Stimulated activated naive CD8-positive, alpha-beta T cell treated with anti-CD3 and anti-CD28 coated beads, Interleukin-15, Interleukin-2, amounts not matched to agents 100 U/mL and 50 U/mL, for 24 hours (primary cell): ENCODE measurements at places on chromosomes 3 and 15.

DNA sequence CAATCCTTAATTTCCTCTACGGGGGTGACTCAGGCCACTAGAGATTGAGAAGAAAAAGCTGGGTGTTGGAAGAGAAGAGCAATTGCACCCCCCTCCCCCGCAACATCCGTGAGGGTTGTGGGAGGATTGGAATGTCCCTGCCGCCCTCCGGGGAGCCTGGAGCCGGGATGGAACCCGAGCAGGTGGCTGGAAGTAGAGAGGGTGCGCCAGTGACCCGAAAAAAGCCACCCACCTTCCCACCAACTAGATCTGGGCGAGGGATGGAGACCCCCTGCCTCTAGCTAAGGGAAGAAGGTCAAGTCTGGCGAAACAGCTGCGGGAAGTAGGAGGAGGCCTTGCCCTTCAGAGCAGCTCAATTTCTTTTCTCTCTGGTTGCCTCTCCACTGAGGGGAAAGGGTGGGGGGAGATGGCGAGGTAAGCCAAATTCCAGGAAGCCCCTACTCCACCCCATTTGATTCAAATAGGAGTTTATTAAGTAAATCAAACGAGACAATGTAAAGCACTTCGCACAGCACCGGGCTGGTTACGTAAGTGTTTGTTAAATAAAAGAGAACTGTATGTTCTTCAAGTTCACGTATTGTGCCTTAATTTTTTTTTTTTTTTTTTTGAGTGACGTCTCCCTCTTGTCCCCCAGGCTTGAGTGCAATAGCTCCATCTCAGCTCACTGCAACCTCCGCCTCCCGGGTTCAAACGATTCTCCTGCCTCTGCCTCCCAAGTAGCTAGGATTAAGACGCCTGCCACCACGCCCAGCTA, 1.1 kb upstream of the WWTR1 start:
- no peak for DNase-seq

- no peak for DNase-seq
Measured at GRCh38 chr3:169695031-169695430, 31.5 kb upstream of the MECOM start.

- no peak for DNase-seq
Measured at GRCh38 chr3:117398141-117398899, 688.7 kb downstream of the TUSC7 start.

GRCh38 chr3:34073961-34074360, 275.5 kb downstream of the PDCD6IP start:
- DNase-seq: no peak

DNA sequence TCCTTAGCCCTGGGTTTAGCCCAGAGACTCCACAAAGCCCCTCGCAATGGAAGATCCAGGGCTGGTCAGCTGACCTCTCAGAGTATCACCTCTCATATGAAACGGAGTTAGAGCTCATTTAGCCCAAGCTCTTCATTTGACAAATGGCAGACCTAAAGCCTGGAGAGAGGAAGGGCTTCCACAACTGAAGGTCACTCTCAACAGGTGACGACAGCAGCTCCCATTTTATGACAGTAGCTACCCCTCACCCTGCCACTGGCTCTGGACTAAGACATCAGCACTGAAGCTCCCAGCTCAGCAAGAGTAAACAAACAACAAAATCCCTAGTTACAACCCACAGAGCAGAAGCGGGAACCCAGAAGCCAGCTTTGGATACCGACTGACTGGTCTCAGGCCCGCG, 33.7 kb downstream of the TLE3 start:
- DNase-seq: no peak

DNA sequence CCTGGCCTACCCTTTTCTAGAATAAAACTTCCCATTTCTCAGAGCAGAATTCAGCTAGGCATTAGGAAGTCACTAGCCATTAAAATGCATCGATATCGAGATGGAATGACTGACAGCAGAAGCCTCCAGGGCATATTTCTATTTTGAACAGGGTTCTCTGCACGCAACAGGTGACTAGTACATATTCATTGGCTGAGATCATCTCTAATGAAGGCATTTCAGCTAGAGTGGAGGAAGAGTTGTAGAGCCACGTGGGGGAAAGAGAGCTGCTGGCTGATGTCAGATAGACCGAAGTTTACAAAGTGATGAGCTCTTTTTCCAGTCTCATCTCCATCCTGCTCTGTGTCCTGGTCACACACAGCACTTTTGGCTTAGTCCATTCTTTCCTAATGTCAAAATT, 7.5 kb downstream of the TMEM40 start:
- no peak for DNase-seq

DNA sequence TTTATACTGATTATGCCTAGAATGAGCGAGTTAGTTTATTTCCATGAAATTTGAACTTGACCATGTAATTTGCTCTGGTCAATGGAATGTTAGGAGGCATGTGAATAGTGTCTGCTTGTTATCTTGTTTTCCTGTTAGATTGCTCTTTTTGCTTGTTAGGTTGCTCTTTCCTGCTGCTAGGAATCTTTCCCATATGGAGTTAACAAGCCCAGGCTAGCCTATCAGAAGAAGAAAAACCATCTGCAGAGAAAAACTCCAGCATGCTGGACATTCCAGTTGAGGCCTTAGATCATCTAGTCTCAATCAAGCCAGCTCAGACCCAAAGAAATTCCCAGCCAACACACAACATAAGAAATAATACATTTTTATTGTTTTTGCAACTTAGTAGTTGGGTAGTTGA, 470.2 kb upstream of the AGTR1 start:
- no peak for DNase-seq

- DNase-seq: no peak
Measured at GRCh38 chr15:31932576-31932975, 97.7 kb upstream of the CHRNA7 start.

- no peak for DNase-seq
Measured at GRCh38 chr3:51997172-51997571, 1.5 kb upstream of the RPL29 start.

- no peak for DNase-seq
Measured at GRCh38 chr15:43093026-43093425, 12.8 kb downstream of the UBR1 start.

- no peak for DNase-seq
Measured at GRCh38 chr3:53506110-53506762, 11.8 kb downstream of the CACNA1D start.

DNA sequence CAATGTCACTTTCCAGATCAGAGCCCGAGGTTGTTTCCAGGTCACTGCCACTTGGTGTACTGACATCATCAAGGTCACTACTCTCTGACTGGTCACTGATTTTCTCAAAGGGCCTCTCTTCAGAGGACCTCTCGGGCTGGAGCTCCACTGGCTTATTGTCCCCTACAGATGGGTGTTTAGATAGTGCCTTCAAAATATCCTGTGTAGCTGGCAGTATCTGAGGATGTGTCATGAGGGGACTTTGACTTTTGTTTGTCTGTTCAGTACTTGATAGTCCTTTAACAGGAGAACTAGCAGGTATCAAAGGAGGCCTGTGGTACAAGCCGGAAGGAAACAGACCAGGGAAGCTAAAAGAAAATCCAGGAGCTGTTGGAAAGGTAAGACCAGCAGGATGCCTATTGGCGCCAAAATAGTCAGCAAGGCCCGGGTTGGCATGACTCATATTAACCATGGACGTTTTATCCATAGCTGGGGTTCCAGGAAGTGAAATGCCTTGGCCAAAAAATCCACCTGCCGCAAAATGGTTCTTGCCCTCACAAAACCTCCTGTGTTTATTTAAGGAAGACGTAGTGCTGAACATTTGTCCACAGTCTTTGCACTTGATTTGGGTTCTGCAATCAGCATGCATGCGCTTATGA, 547.3 kb downstream of the MECOM start:
- no peak for DNase-seq

DNA sequence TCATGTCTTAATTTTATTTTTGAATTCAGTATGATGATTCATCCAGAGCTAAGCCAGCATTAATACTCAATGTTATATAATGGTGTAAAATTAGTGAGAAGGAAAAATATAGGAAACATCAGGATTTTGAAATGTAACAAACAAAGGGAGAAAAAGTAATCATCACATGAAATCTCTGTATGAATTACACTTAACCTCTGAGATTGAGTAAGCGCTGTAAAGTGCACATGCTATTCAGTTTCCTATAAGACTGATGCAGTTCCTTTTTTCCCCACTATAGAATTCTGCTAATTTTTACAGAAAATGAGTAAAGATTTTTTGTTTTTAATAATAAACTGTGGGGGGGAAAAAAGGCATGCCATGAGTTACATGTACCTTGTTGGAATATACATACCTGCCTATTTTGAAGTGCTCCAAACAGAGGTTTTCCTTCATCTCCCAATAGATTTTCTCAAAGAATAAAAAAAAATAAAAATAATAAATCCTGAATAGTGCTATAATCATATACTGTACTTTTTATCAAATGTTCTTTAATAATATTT, 64.0 kb upstream of the TTBK2 start:
- no peak for DNase-seq
